ENCODE measurements at places on chromosomes 2 and 18.

DNA sequence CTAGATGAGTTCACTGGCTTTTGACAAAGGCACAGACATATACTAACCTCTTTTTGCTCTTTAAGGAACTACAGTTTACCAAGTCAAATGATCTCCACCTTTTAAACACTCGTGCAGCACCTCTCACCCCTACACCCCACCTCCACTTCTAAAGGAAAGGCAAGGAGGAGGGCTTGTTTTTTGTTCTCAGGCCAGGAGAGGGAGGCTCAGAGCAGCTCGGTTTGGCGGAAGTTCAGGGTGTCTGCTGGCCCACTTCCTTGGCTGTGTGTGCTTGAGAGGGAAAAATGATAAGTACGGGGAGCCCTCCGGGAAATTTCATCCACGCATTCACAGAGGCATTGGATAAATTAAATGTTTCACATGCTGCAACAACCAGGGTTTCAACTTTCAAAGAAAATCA, 667.9 kb downstream of the BCL11A start:
- DNase-seq: no peak

- DNase-seq: no peak
These were observed 184.0 kb downstream of the SNTG2 start for GRCh38 chr2:1134629-1135028.

DNA sequence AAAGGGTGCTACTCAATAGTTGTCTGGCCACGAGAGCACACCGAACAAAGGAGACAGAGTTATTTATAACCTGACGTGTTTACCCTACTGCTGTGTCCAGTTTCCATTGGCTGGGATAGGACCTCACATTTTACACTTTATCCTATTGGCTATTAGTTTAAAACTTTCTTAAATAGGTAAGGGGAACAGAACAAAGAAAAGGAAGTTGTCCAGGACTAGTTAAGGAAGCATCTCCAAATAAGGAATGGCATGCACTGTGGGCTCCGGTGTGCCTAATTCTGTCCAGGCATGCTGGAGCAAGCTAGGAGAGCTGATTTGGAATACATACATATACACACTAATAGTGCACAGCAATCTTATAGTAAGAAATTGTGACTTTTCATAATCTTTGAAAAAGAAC, 72.2 kb downstream of the CAB39 start:
- DNase-seq: no peak

- DNase-seq: no peak
These were observed 2.5 kb upstream of the POMC start for GRCh38 chr2:25170888-25171287.

GRCh38 chr2:232539298-232540231, at the start of gene CHRNG:
Gene CHRNG, plus strand, starts transcription at chr2:232539692. Its CDS starts 56 bp downstream, at chr2:232539748.
- DNase-seq: no peak

DNA sequence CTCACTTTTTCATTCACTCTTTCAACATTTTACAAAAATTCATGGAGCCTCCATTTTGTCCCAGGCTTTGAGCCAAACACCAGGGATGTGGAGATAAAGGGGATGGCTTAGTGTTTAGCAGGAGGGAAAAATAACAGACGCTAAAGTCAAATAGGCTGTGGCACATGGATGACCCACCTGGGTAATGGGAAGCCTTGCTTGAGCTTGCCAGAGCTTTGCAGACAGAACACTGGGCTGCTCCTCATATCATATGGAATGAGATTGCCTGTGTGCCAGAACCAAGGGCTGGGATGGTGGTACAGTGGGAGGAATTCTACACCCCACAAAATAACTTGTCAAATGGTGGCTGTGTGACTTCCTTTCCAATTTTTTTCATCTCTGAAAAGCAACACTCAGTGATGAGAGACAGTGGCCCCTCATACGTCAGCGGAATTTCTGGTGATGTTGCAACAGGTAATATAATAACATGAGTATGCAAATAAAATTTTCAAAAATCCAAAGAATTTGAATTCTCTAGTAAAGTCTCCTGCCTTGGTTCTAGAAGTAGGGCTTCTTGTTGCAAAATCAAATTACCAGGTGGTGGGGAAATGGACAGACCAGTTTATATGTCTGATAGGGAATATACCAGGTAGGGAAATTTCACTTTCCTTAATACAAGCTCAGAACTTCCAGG, 252.9 kb downstream of the CLIP4 start:
- DNase-seq: no peak

DNA sequence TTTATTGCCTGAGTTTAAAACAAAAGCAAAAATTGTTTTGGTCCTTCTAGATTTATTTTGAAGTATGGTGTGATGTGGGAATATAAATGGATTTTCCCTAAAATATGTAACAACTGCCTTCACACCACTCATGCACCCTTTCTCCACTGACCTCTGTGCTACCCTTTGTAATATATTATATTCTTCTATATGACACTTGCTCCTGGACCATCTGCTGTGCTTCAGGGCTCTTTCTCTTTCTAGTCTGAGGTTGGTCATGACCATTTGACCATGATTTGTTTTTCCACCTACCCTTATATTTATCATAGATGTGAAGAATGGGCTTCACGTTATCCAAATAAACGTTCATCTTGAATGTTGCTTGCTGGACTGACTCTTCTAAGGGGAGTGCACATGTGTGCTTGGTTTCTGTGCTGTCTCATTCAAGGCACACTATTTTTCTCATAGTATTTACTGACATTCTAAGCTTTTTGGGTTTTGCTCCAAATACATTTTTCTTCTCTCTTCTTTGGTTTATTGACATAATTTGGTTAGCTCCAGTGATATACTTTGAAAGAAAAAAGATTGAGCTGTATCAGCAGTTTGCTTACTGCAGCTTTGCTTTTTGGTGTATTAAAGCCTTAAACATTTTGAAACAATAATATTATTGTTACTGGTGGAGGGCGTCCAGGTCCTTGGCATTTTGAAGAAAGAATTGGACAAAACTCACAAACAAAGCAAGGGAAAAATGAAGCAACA, 61.8 kb downstream of the VWA3B start:
- DNase-seq: no peak

DNA sequence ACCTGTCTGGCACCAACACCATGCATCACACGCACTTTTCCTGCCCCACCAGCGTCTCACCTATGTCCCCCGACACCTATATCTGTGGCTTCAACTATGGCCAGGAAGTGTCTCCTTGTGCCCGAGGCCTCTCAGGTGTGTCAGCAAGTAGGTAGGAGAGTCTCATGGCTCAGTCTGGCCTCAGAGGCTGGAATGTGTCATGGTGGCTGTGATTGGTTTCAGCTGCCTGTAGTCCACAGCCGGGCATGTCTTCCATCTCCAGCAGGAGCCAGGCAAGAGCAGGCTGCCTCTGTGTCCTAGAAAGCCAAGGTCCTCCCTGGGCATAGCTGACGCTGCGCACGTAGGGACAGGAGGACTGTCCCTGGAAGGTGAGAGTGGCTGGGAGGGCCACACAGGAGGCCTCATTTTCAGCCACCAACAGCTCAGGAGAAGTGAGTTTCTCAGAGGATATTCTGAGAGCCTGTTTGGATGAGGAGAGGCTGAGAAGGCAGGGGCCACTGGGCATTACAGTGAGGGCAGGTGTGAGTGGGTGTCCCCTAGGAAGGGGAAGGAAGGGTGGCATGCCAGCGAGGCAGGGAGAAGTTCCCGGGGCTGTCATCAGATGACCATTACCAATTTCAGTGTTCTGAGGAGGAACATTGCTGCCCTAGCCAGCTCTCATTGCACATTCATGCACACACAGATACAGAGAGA, 47.2 kb downstream of the SDC1 start:
- DNase-seq: no peak

GRCh38 chr2:5914811-5915611, 222.8 kb downstream of the SOX11 start:
- no peak for DNase-seq
